ENCODE measurements at places on chromosomes 13 and 19. TPM values are rescaled to one million over a fixed set of nuclear protein-coding genes. Genes with fewer than 3 reads are reported as not detected.
A peak's percentile ranks its signal among the peaks of the same experiment; 100 is the strongest.

- peak; percentile 81 for DNase-seq
Measured at GRCh38 chr13:35979361-35979951, 151.7 kb downstream of the DCLK1 start.

GRCh38 chr13:99421271-99421670, 80.0 kb upstream of the TM9SF2 start:
- DNase-seq = no peak

DNA sequence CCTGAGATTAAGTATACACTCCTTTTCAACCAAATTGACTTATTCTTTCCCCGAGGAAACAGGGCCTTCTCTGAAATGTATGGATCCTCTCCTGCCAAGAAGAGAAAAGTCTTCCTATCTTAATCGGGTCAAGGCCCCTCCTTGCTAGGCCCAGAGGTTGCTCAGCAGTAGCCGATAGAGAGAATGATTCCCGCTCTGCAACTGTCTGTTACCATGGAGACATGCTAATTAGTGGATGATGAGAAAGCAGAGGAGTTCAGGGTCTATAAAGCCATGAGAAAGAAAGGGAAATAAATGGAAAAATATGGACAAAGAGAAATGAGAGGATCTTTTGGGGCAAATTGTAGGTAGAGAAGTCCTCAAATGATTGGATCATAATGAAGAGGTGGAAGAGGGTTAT, 103.5 kb downstream of the POU4F1 start:
- no peak for DNase-seq

The CCNA1 gene
- total RNA-seq = 0.79 TPM

The TPGS1 gene
- 16.3 TPM for total RNA-seq

The HIF3A gene
- total RNA-seq = 12.8 TPM

All from psoas muscle (tissue), 8 donors.